ENCODE measurements at places on chromosomes 3 and 15. TPM values are rescaled to one million over a fixed set of nuclear protein-coding genes. Genes with fewer than 3 reads are reported as not detected.
A peak's percentile ranks its signal among the peaks of the same experiment; 100 is the strongest.

- H3K36me3 ChIP-seq, result no peaks in the 10 kb centered on the region
- no peaks in the 10 kb centered on the region for H3K27me3 ChIP-seq
- no peak for DNase-seq
- H3K4me1 ChIP-seq, result no peaks in the 10 kb centered on the region
- no peak overlapping the region for H3K27ac ChIP-seq
Measured at GRCh38 chr15:71945012-71945411, 134.7 kb downstream of the NR2E3 start.

- no peak for DNase-seq
- no peak overlapping the region for H3K27ac ChIP-seq
- peaks cover 10% of the 10 kb centered on the region for H3K4me1 ChIP-seq
- peak overlapping the region; percentile 58 for H3K4me3 ChIP-seq
Measured at GRCh38 chr3:39808467-39809180, 785 bp upstream of the MYRIP start.

DNA sequence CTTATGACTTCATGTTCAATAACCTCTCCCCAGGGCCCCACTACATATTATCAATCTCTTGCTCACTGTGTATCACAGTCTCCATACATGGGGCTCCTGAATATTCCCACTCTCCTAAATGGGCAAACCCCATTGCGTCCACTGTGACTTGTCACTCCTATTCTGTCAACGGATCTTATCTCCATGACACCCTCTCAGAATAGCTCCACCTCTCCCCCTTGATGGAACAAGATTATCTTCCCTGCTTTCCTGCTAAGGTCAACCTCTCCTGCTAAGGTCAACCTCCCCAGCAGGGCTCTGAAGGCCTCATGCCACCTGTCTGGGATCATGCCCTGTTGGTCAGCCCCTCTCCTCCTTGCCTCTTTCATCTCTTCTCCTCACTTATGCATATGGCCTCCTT is 1.8 kb downstream of the CLDN18 start:
- H3K36me3 ChIP-seq, result no peaks in the 10 kb centered on the region
- peaks cover 7% of the 10 kb centered on the region for H3K27me3 ChIP-seq
- no peak for DNase-seq
- H3K4me1 ChIP-seq, result no peaks in the 10 kb centered on the region
- H3K27ac ChIP-seq, result no peak overlapping the region

DNA sequence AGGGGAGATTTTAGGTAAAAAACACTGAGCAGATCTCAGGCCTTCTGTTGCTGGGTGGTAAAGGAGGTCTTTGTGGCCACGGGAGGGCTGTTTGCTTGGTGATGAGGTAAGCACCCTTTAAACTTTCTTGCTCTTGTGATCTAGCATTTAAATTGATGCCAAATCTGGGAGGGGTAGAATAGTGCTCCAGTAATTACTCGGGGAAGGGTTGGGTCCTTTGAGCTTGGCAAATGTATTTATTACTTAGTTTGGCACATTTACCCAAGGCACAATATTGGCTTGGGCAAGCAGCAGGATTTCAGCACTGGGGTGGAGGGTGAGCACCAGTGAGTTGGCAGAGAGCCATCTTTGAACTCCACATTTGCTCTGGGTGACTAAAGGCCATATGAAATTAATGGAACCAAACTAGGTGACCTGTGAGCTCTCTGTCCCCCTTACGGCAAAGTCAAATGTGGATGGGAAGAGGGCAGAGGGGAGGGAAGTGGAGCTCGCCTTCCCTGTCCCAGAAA is 185.9 kb upstream of the ONECUT1 start:
- H3K27ac ChIP-seq, result no peak overlapping the region
- peaks cover 2% of the 10 kb centered on the region for H3K27me3 ChIP-seq
- H3K36me3 ChIP-seq, result no peaks in the 10 kb centered on the region
- no peak for DNase-seq

DNA sequence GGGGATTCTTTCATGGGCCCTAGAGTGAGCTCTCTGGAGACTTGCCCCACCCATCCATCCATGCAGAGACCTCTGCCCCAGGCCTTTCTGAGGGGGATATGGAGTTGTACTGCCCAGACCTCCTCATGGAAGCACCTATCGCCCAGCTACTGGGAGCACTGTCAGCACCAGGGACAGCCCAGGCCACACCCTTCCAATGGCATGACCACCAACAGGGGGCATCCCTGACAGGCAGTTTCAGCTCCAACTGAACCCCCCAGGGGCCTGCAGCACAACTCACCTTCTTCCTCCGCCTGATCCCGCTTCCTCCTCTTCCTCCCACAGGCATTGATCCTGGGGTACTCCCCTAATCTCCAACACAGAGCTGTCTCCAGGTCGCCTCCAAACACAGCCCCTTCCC is 21.8 kb downstream of the MRPS11 start:
- H3K27ac ChIP-seq, result no peak overlapping the region
- H3K4me1 ChIP-seq, result no peaks in the 10 kb centered on the region
- H3K27me3 ChIP-seq, result no peaks in the 10 kb centered on the region
- H3K36me3 ChIP-seq, result no peaks in the 10 kb centered on the region
- H3K4me3 ChIP-seq, result no peak overlapping the region

GRCh38 chr3:17213102-17213501 is 328.3 kb downstream of the PLCL2 start:
- H3K4me3 ChIP-seq, result no peak overlapping the region
- H3K4me1 ChIP-seq, result no peaks in the 10 kb centered on the region
- no peak for DNase-seq
- H3K27me3 ChIP-seq, result no peaks in the 10 kb centered on the region
- no peak overlapping the region for H3K27ac ChIP-seq

DNA sequence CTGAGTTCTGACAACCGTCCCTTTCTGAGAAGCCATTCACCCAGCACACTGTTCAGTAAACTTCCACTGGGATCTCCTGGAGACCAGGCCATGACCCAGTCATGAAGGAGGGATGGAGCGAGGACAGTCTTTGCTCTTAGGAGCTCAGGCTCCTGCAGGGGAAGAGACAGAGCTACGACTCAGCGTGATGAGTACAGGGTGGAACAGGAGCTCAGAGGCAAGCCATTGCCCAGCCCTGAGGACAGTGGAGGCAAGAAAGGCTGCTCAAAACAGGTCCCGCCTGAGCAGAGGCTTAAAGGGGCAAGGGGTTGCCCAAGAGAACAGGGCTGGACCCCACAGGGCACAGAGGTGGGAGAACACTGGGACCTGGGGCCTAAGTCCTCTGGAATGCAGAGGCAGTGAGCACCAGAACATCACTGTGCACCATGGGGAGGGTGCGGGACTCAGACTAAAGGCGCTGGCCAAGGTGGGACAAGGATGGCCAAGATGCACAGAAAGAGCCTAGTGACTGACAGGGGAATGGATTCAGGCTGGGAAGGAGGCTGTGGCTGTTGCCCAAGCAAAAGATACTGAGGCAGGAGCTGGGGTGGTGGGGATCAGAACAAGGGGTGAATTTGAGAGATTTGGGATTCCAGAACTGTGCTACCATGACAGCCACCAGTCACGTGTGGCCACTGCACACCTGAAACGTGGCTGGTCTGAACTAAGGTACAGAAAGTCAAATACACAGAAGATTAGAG is 25.8 kb downstream of the TMEM43 start:
- peak overlapping the region; percentile 35 for H3K27ac ChIP-seq
- peaks cover 13% of the 10 kb centered on the region for H3K36me3 ChIP-seq
- peaks cover 7% of the 10 kb centered on the region for H3K4me1 ChIP-seq

The DPH6 gene
- 13.2 TPM for total RNA-seq

The DPPA2 gene
- total RNA-seq, result not detected

The FAM81A gene
- not detected for total RNA-seq

The PRR20G gene
- total RNA-seq, result not detected

The TTC21A gene
- total RNA-seq, result 1.8 TPM

The NT5DC2 gene
- total RNA-seq, result 166 TPM

All from natural killer cell treated with Interleukin-12 subunit alpha and Interleukin-12 subunit beta and Interleukin-15 and Interleukin-18, amount 100 ng/mL, for 72 hours (primary cell).